ENCODE measurements at places on chromosomes 16 and 17.

DNA sequence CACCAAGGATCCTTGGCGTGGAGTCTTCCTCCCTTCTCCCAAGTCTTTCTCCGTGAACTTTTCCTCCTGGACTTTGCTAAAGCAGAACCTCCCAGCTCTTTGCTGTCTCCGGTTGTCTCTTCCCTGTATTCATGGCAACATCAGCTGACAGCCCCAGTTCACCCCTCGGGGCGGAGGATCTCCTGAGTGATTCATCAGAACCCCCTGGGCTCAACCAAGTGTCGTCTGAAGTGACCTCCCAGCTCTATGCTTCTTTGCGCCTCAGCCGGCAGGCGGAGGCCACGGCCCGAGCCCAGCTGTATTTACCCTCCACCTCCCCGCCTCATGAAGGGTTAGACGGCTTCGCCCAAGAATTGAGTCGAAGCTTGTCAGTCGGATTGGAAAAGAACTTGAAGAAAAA, 943 bp downstream of the CNTROB start:
- H3K4me1 ChIP-seq: peaks cover 40% of the 10 kb centered on the region
- peaks cover 31% of the 10 kb centered on the region for H3K36me3 ChIP-seq
- peak overlapping the region; percentile 83 for H3K27ac ChIP-seq
- peak overlapping the region; percentile 88 for H3K4me3 ChIP-seq
- no peaks in the 10 kb centered on the region for H3K27me3 ChIP-seq

GRCh38 chr17:78789149-78789662, 7.1 kb upstream of the CYTH1 start:
- no peak overlapping the region for H3K4me3 ChIP-seq
- no peak for ATAC-seq
- no peak overlapping the region for H3K27ac ChIP-seq
- peaks cover under 1% of the 10 kb centered on the region for H3K4me1 ChIP-seq

DNA sequence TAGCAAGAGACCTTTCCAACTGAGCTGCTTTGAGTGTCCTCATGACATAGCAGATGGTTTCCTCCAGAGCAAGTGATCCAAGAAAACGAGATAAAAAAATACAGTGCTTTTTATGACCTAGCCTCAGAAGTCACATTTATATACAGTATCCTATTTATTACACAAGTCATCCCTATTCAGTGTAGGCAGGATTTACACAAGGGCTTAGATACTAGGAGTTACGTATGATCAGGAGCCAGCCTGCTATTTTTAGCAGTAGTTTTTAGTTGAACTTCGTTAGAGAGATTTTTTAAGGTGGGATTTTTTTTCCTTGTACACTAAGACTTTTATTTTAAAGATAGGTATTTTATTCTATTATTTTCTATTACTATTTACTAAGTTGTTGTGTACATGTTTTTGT, 58.4 kb downstream of the PHKB start:
- no peak overlapping the region for H3K27ac ChIP-seq
- ATAC-seq: no peak
- H3K4me1 ChIP-seq: peaks cover 21% of the 10 kb centered on the region
- peaks cover 43% of the 10 kb centered on the region for H3K36me3 ChIP-seq
- H3K27me3 ChIP-seq: no peaks in the 10 kb centered on the region

GRCh38 chr16:4803898-4804762, 1.7 kb upstream of the ROGDI start:
- H3K27me3 ChIP-seq: no peaks in the 10 kb centered on the region
- H3K4me1 ChIP-seq: peaks cover 21% of the 10 kb centered on the region
- H3K36me3 ChIP-seq: peaks cover 35% of the 10 kb centered on the region
- peak overlapping the region; percentile 43 for H3K4me3 ChIP-seq
- ATAC-seq: no peak

- no peak for ATAC-seq
- no peaks in the 10 kb centered on the region for H3K36me3 ChIP-seq
- peaks cover 23% of the 10 kb centered on the region for H3K27me3 ChIP-seq
- no peak overlapping the region for H3K27ac ChIP-seq
- H3K4me1 ChIP-seq: no peaks in the 10 kb centered on the region
Measured at GRCh38 chr16:9302072-9302471, 210.6 kb downstream of the HAPSTR1 start.

DNA sequence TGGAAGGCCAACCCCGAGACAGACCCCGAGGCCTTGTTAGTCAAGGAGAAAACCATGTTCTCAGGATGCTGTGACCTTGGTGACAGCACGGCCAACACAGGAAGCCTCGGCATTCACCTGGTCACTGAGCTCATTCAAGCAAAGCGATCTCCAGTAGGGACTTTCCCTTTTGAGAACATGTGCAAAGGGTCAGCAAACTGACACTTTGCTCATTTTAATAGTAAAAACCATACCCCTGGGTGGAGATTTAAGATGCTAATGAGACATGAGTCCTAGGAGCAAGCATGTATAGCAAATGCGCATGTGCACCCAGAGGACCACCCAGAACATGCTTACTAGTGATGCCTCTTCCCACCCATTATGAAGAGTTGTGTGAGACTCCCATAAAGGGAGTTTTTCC, 5.7 kb upstream of the SULT1A2 start:
- H3K4me1 ChIP-seq: no peaks in the 10 kb centered on the region
- peaks cover 2% of the 10 kb centered on the region for H3K27me3 ChIP-seq
- no peak overlapping the region for H3K4me3 ChIP-seq
- no peak for ATAC-seq

- no peak overlapping the region for H3K4me3 ChIP-seq
- H3K4me1 ChIP-seq: peaks cover 22% of the 10 kb centered on the region
- H3K36me3 ChIP-seq: no peaks in the 10 kb centered on the region
- H3K27ac ChIP-seq: no peak overlapping the region
Measured at GRCh38 chr17:31586946-31587345, 195.5 kb downstream of the RAB11FIP4 start.

DNA sequence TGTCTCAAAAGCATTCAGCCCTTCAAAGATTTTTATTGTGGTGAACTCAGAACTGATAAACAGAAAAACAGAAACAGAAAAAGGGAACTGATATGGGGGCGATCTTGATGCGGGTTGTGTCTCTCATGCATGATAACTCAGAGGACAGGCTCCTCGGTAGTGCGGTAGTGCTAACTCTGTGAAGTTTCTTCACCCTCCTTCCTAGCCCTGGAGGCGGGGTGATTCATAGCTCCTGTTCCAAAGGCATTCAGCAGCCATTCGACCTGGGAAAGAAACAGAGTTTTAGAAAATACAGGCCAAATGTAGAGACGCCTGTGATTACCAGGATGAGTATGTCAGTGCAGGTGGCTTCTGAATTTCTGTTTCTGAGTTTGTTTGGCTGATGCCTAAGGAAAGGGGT, 5.5 kb upstream of the MAF start:
- H3K27me3 ChIP-seq: peaks cover 88% of the 10 kb centered on the region
- H3K4me1 ChIP-seq: peaks cover 19% of the 10 kb centered on the region
- no peaks in the 10 kb centered on the region for H3K36me3 ChIP-seq
- no peak overlapping the region for H3K27ac ChIP-seq
- H3K4me3 ChIP-seq: no peak overlapping the region

DNA sequence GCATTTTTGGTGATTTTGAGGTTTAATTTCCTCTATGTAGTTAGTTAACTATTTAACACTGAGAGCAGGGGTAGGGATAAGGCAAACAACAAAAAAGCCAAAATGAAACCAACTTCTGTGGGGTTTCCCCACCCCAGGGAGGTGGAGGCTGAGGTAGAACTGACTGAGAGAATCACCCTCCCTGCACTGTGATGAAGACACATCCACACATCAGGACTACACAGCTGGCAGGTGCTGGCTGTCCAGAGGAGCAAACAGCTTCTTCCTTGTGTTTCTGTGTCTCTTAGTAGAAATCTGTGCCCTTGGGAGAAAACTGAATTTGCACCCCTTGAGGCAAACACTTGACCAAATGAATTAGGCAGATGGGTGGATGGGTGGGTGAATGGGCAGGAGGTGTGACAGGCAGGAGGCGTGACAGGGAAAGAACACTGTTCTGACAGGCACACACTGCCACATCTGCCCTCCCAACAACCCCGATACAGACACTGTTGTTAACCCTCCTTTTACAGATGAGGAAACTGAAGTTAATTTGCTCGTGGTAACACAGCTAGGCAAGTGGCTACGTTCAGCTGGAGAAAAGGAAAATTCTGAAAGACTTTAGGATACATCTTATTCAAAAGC, 62.9 kb upstream of the AMZ2 start:
- peak overlapping the region; percentile 50 for H3K4me3 ChIP-seq
- peak; percentile 80 for ATAC-seq
- H3K36me3 ChIP-seq: no peaks in the 10 kb centered on the region
- peak overlapping the region; percentile 69 for H3K27ac ChIP-seq

- H3K4me3 ChIP-seq: no peak overlapping the region
- no peak for ATAC-seq
- peaks cover 7% of the 10 kb centered on the region for H3K4me1 ChIP-seq
- H3K27me3 ChIP-seq: peaks cover 9% of the 10 kb centered on the region
- H3K36me3 ChIP-seq: peaks cover 11% of the 10 kb centered on the region
Measured at GRCh38 chr16:72858665-72859493, 189.0 kb downstream of the ZFHX3 start.

DNA sequence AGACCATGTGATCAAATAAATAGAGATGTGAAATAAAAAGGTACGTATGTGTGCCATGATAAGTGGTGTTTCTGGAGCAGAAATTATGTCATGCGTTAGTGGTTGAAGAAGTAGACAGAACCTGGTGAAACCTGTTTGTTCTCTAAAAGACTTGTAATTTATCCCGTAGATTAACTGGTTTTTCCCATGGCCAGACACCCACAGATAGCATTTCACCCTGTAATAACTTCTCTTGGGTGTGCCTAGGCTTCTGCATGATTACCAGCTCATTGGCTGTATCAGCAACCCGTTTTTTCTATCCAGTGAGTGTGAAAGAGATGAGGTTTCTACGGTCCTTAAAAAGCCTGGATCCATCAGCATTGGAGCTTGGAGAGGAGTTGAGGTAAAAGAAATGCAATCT, 471.3 kb downstream of the NPIPA7 start:
- H3K4me3 ChIP-seq: no peak overlapping the region
- H3K27me3 ChIP-seq: peaks cover 48% of the 10 kb centered on the region
- H3K4me1 ChIP-seq: no peaks in the 10 kb centered on the region
- no peak overlapping the region for H3K27ac ChIP-seq
- no peak for ATAC-seq
- H3K36me3 ChIP-seq: no peaks in the 10 kb centered on the region

DNA sequence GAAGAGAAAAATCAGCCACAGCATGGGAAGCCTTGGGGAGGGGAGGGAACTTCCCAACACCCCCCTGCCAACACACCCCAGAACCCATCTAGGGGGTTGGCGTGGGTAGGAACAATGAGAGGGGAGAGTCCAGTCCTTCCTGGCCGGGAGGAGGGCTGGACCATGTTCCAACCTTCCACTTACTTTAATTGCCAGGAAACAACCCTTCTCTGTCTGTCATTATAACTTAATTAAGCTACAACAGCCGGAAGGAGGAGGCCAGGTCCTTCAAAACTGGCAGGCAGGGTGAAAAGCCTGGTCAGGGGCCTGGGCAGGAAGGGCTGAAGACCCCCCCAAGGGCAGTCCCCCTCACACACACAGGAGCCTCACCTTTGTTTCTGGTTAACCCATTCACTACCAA, 447.0 kb downstream of the SOX9 start:
- no peak overlapping the region for H3K4me3 ChIP-seq
- peaks cover 50% of the 10 kb centered on the region for H3K27me3 ChIP-seq
- no peak for ATAC-seq
- no peaks in the 10 kb centered on the region for H3K36me3 ChIP-seq

GRCh38 chr16:58421059-58421458, 28.8 kb downstream of the GINS3 start:
- ATAC-seq: no peak
- peaks cover 26% of the 10 kb centered on the region for H3K4me1 ChIP-seq
- H3K27me3 ChIP-seq: peaks cover 50% of the 10 kb centered on the region
- H3K4me3 ChIP-seq: no peak overlapping the region
- H3K27ac ChIP-seq: no peak overlapping the region

DNA sequence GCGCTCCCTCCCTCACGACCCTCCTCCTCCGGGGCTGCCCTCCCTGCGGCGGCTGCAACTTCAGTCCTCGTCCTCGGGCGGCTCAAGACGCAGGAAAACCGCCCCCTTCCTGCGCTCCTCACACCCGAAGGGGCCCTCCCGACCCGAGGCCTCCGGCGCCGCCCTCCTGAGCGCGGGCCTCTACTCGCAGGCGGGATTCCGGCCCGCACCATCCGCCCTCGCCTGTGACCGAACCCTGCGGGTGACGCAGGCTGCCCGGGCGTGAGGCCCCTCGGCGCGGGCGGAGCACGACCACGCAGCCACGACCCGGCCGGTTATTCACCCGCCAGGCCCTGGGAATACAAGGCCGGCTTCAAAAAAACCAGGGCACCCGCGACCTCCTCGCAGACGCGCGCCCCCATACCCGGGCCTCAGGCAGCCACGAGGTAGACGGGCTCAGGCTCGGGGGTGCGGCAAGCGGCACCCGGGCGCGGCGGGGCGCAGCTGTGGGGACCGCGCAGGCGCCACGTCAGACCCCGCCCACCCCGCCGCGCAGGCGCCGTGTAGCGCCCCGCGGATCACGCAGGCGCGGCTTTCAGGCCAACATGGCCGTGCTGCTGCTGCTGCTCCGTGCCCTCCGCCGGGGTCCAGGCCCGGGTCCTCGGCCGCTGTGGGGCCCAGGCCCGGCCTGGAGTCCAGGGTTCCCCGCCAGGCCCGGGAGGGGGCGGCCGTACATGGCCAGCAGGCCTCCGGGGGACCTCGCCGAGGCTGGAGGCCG, at the start of gene SPG7:
SPG7 (plus strand) TSS at position 570 of the 757 bp plus-strand sequence; CDS start at position 585, 15 bp downstream.
- H3K27me3 ChIP-seq: no peaks in the 10 kb centered on the region
- peak within 1 kb of the TSS; percentile 75 for H3K27ac ChIP-seq
- H3K36me3 ChIP-seq: peaks cover 4% of the 10 kb centered on the region
- peaks cover 31% of the 10 kb centered on the region for H3K4me1 ChIP-seq
- ATAC-seq: peak; percentile 89
- peak within 1 kb of the TSS; percentile 87 for H3K4me3 ChIP-seq

- no peak overlapping the region for H3K4me3 ChIP-seq
- H3K27ac ChIP-seq: no peak overlapping the region
- H3K36me3 ChIP-seq: peaks cover 17% of the 10 kb centered on the region
- no peaks in the 10 kb centered on the region for H3K4me1 ChIP-seq
Measured at GRCh38 chr16:58399718-58400633, 7.7 kb downstream of the GINS3 start.

DNA sequence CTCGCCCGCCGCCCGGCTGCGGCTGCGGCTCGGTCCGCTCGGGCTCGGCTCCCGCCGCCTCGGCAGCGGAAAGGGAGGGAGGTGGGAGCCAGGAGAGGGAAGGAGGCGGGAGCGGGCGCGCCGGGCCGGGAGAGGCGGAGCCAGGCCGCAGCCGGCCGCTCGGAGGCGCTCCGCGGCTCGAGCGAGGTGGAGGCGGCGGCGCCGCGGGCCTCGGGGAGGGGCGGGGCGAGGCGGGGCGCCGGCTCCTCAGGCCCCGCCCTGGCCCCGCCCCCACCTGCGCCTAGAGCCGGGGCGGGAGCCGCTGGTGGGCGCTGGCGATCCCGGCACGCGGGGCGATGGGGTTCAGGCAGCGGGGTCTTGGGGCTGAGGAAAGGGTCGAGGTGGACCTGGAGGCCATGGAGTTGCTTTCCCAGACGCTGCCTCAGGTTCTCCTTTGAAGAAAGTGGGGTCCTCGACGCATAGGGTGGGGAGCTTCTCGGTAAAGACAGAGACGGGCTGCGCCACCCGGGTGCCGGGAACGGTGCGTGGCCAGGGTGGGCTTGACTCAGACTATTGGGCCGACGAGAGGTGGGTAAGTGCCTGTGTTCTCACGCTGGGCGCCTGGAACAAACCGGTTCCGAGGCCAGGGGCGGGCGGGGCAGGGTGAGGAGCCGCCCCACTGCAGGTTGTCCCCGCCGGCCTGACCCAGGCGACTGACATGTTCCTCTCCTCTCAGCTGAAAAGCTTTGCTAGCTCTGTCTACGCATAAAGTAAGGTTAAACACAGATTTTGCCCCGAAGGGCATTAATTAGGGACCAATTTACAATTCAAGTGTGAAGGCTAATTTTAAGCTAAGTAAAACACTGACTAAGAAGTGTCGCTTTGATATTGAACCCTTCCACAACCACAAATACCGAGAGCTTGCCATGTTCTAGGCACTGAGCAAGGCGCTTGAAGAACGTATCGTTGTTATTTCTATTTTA, at the start of gene CMTM4:
CMTM4 (minus strand) TSS at position 75 of the 962 bp plus-strand sequence. CDS start 218 bp downstream, outside the sequence.
- H3K4me1 ChIP-seq: peaks cover 7% of the 10 kb centered on the region
- H3K27me3 ChIP-seq: peaks cover 36% of the 10 kb centered on the region
- peak; percentile 97 for ATAC-seq
- peak within 1 kb of the TSS; percentile 79 for H3K4me3 ChIP-seq

All from stimulated activated memory B cell treated with anti-CD40 and anti-IgM and Interleukin-4, amounts not matched to agents 10 μg/mL and 1 μg/mL and 100 μg/mL, for 72 hours (primary cell).